ENCODE measurements at places on chromosomes 13 and 19.

DNA sequence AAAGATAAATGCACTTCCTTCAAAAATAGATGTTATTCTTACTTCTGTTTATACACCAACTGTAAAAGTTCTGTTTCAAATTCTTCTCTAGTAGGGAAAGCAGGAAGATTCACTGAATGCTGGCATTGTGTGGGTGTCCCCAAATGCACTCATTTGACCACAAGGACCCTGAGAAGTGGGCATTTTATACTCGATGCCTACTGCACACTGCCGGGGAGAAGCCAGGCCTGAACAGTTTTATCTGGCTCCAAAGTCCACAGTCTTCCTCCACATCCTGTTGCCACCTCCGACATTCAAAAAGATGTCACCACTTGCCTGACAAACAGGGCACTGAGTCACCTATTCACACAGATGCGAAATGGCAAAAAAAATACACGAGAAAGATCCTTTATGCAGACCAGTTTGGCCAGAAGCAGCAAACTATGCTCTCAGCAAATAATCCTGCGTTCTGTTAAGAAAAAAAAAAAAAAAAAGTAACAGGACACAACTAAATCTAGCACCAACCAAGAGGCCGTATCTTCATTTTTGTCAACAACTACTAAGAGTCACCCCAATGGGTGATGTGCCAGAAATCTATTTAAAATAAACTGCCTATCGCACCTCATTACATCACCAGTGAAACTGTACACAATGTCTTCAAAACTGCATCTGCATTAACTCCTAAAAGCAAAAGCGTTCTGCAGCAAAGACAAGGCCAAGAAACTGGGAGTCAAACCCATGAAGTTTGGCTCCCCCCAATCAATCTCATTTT lies 6.2 kb downstream of the ZC3H4 start:
- no peak for DNase-seq

DNA sequence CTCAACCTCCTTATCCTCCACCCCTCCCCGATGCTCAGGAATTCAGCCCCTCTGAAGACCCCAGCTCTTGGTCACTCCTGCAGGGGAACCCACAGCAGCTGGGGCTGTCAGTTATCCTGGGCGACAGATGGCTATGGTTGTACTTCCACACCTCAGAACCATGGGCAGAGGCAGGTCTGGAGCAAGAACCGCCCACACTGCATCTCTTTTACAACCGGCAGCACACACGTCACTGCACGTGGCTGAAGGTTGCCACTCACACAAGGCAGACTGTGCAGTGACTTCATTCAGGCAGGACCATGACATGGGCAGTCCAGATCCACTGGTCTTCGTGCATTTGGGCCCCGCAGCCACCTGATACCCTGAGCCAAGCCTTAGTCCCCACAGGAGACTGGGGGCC lies 21.5 kb upstream of the SDHAF1 start:
- DNase-seq = no peak

GRCh38 chr19:47157431-47158321 lies 27.0 kb downstream of the SAE1 start:
- DNase-seq = no peak

GRCh38 chr13:83549671-83550070 lies 332.6 kb downstream of the SLITRK1 start:
- no peak for DNase-seq

DNA sequence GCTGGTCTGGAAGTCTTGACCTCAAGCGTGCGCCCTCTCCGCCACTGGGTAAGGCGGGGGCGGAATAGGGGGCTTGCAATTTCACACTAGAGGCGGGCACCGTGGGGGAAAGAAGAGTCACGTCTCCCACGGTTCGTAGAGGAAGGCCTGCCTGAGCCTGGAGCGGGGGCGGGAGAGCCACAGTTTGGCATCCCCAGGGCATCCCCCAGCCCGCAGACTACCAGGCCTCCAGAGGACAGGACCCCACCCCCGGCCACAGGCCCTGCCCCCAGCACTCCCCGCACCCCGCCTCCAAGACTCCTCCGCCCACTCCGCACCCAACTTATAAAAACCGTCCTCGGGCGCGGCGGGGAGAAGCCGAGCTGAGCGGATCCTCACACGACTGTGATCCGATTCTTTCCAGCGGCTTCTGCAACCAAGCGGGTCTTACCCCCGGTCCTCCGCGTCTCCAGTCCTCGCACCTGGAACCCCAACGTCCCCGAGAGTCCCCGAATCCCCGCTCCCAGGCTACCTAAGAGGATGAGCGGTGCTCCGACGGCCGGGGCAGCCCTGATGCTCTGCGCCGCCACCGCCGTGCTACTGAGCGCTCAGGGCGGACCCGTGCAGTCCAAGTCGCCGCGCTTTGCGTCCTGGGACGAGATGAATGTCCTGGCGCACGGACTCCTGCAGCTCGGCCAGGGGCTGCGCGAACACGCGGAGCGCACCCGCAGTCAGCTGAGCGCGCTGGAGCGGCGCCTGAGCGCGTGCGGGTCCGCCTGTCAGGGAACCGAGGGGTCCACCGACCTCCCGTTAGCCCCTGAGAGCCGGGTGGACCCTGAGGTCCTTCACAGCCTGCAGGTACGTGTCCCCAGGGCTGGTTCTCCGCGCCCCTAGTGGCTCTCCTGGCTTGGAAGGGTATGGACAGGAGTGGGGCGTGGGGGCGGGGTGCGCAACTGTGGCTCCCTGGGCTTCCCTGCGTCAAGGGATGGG lies at the start of gene ANGPTL4:
Gene ANGPTL4, plus strand, starts transcription at position 353 of the 969 bp plus-strand sequence. Its CDS starts 167 bp downstream, at position 520.
- DNase-seq = peak; percentile 5

GRCh38 chr19:7083076-7083956 lies 13.8 kb downstream of the ZNF557 start:
- DNase-seq = no peak

Data from effector CD8-positive, alpha-beta T cell (primary cell).